Pons (tissue), 1 donor: ENCODE measurements at places on chromosomes 6 and 20.

GRCh38 chr6:108953681-108954080 is 105.5 kb downstream of the ARMC2 start:
- DNase-seq: no peak

GRCh38 chr6:106510090-106510970 is 119.0 kb downstream of the RTN4IP1 start:
- no peak for DNase-seq

GRCh38 chr6:24824142-24824938 is 25.6 kb upstream of the ARMH2 start:
- DNase-seq: no peak

GRCh38 chr6:24923885-24924401 is 11.8 kb downstream of the RIPOR2 start:
- DNase-seq: no peak

GRCh38 chr6:137724495-137725211 is 142.4 kb upstream of the TNFAIP3 start:
- DNase-seq: no peak

DNA sequence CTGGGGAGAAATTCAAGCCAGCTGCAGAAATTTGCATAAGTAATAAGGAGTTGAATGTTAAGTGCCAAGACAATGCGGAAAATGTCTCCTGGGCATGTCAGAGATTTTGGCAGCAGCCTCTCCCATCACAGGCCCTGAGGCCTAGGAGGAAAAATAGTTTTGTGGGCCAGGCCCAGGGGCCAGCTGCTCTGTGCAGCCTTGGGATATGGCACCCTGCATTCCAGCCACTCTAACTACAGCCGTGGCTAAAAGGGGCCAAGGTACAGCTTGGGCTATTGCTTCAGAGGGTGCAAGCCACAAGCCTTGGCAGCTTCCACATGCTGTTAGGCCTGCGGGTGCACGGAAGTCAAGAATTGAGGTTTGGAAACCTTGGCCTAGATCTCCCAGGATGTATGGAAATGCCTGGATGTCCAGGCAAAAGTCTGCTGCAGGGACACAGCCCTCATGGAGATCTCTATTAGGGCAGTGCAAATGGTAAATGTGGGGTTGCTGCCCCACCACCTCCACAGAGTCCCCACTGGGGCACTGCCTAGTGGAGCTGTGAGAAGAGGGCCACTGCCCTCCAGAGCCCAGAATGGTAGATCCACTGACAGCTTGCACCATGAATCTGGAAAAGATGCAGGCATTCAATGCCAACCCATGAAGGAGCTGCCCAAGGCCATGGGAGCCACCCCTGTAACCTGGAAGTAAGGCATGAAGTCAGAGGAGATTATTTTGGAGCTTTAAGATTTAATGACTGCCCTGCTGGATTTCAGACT is 126.5 kb downstream of the DTNBP1 start:
- no peak for DNase-seq

- no peak for DNase-seq
Measured at GRCh38 chr20:34243377-34243776, 2.2 kb downstream of the ASIP start.

- DNase-seq: no peak
Measured at GRCh38 chr6:158322724-158323560, 10.7 kb downstream of the TULP4 start.

GRCh38 chr20:44843876-44844275 is 33.5 kb upstream of the RIMS4 start:
- DNase-seq: no peak

GRCh38 chr6:141968632-141969031 is 164.1 kb upstream of the GJE1 start:
- no peak for DNase-seq

DNA sequence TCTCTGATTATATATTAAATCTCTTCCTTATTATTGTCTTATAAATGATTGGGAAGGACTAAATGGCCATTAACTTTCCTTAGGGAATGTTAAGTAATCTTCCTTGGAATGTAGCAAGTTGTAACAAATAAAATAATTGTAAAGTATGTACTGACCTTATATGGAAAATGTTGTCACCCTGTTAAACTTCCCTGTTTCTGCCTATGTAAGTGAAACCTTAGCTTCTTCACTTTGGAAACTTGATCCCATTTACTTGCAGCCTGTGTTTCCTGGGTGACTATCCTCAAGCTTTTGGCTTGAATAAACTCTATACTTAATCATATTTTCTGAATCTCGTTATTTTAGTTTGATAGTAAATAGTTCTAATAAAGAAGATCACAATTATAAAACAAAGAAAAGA is 519.5 kb upstream of the PTCHD4 start:
- no peak for DNase-seq

GRCh38 chr6:148983966-148984365 is 237.1 kb downstream of the UST start:
- no peak for DNase-seq

DNA sequence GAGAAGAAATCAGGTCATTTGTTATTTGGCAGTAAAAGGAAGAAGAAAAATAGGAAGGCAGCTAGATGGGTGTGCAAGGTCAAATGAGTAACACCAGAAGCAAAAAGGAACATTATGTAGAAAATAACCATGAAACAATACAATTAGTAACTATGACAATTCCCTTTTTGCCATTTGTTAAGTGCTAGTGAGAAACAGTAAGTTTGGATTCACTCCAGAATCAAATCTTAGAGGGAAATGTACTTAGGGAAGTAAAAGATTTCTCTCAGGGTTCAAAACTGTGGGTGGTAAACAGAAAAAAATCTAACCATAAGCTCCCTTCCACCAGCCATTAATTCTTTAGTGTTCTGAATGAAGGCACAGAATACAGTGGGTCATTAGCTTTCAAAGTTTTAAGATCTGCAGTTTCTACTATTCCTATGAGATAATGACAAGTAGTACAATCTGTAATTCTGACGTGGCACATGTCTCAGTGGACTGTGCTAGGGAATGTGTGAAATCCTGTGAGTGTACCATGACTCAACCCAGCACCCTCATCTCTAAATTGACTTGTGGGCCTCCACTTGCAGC is 17.1 kb downstream of the REPS1 start:
- peak; percentile 42 for DNase-seq

DNA sequence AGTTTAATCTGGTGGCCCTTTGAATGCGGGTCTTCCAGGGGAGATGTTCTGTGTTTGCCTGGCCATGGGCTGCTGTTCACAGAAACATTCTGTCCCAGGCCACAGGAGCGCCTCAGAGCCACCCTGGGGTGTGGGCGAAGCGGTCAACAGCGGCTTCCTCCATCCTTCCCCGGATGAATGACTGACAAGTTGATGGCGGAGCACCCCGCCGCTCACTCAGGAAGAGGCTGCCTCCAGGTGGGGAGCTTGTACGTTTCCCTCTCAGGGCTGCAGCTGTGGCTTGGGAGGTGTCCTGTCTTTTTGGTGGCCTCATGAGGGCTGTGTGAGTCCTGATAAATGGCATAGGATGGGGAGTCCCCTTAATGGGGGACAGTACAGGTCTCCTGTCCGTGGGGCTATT is 178.4 kb downstream of the NRN1 start:
- no peak for DNase-seq

DNA sequence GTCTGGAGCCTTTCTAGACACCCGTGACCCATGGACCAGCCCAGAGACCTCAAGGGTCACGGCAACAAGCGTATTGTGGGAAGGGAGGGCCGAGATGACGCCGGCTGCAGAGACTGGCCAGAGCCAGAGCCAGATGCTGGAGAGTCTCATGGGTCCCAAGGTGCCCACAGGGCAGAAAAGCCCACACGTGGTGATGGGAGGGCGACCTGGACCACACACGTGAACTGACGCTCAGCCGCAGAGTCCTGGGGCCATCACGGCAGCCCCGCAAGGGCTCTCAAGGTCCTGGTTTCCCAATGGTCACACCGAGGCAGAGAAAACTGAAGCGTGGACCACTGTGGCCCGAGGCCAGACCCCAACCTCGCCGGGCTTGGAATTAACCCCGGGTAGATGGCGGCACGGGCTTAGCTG is 92.6 kb downstream of the YTHDF1 start:
- no peak for DNase-seq

DNA sequence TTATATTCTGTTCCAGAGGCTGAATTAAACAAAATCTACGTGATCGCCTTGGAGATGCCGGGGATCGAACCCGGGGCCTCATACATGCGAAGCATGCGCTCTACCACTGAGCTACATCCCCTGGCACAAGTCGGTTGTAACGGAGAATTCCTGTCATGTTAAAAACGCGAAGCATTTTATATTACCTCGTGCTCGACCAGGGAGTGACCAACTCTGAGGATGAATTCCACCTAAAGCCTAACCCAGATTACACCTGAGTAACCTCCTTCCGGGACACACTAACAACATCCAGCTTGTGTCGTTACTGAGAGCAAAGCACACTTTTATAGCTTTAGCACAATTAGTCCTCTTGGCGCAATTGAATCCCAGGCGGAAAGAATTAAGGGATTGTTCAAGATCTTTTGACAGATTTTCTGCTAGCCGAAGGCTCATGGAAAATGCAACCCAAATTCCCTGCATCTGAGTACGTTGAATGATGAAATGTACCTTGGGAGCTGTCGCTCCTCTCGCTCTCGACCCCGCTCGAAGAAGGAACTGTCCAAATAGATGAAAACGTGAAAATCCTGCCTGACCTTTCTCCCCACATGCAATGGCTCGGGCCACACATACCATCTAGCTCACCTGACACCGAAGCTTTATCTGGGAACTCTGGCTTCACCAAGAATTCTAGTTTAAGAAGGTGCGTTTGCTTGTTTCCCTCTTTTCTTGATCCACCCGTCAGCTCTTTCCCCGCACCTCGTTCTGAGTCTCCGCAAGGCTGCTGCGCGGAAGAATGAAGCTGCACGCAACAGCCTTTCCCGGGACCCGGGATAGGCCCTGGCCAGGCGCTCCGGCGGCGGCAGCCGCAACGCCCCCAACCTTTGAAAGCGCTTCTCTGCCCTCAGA is 148.3 kb downstream of the GPX5 start:
- peak; percentile 43 for DNase-seq

GRCh38 chr6:53103993-53104675 is 38.9 kb downstream of the FBXO9 start:
- peak; percentile 80 for DNase-seq

DNA sequence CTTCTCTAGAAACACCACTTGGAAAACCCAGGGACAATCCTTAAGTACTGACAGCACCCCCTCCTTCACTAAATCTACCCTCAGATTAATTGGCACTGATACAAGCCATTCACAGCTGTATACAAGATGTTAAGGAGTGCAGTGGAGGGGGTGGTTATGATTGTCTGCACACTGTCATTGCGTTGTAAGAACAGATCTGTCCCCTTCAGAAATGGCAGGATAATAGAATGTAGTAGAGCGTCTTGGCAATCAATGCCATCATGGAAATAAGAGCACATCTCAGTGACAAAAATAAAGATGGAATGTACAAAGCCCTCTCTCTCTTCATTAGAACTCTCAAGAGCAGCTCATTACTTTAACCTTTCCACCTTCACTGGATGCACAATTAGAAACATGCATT is 324.9 kb upstream of the TBX18 start:
- no peak for DNase-seq
